Ascending aorta (tissue), 2 donors: ENCODE measurements at places on chromosomes 5 and 9.

- no peak for DNase-seq
Observed at GRCh38 chr9:86997156-86997555, 49.9 kb upstream of the GAS1 start.

DNA sequence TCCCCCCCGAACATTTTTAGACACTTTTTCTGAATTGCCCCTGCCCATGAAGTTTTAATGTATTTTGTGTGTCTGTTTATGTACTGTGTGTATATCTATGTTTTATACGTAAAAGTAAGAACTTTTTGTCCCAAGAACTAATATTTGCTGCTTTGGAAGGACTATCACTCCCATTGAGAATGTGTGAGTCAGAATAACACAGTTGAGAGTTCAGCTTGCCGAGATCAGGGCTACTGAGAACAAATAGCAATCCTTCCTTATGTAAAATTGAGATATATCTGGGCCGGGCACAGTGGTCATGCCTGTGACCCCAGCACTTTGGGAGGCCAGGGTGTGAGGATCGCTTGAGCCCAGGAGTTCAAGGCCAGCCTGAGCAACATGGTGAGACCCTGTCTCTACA, 11.3 kb downstream of the GTF3C4 start:
- no peak for DNase-seq

GRCh38 chr9:130110596-130111021, 56.9 kb downstream of the GPR107 start:
- no peak for DNase-seq

DNA sequence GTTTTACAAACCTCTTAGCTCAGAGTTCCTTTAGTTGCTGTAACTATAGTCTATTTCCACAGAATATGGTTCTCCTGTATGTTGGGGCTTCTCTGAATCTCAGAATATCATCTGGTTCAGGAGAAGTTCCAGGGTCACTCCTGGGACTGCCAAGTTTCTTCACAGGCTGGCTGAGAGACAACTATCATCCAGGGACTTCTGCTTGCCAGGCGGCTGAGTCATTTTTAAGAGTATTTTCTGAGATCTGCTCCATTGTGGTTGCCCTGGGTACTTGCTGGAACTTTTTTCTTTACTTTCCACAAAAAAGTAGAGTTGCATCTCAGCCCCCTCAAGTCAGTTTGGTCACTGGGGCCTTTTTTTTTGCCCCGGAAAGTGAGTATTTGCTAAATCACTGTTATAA, 566.5 kb downstream of the LRRC70 start:
- DNase-seq = no peak

- no peak for DNase-seq
Observed at GRCh38 chr5:92513067-92513466, 1068.0 kb downstream of the NR2F1-AS1 start.

DNA sequence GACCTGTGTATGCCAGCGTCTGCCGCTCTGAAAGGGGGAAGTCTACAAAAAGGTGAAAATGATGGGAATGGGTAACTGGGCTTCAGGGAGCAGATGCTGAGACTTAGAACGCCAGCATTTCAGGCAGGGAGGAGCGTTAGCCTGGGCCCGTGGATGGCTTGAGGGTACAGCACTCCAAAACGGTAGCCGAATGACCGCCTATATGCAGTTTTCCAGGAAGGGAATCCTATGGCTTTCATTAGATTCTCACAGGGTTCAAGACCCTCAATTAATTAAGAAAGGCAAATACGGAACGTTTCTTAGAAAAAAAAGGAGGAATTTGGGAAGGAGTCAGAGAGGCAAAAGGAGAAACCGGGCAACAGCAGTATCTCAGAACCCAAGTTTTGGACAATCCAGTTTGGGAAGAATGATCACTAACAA, 639 bp downstream of the AMACR start:
- no peak for DNase-seq
